ENCODE measurements at places on chromosomes 5 and 9. TPM values are rescaled to one million over a fixed set of nuclear protein-coding genes. Genes with fewer than 3 reads are reported as not detected.

The SYNPO gene
- polyA plus RNA-seq: 19.0 TPM

The FBXO10 gene
- polyA plus RNA-seq: 33.6 TPM

The SH3TC2 gene
- 2.5 TPM for polyA plus RNA-seq

The PAEP gene
- not detected for polyA plus RNA-seq

The ADRB2 gene
- polyA plus RNA-seq: 0.88 TPM

The CER1 gene
- polyA plus RNA-seq: 0.32 TPM

The TMEM203 gene
- 34.9 TPM for polyA plus RNA-seq

The CCL27 gene
- 0.78 TPM for polyA plus RNA-seq

The SPIN1 gene
- 65.6 TPM for polyA plus RNA-seq

The PCDHGA4 gene
- polyA plus RNA-seq: 1.2 TPM

The AFF4 gene
- polyA plus RNA-seq: 45.8 TPM

The TLE4 gene
- polyA plus RNA-seq: 23.4 TPM

The COQ4 gene
- 28.7 TPM for polyA plus RNA-seq

The CA9 gene
- 0.66 TPM for polyA plus RNA-seq

The SPATA31E1 gene
- not detected for polyA plus RNA-seq

The SLC1A3 gene
- 24.1 TPM for polyA plus RNA-seq

The ADAMTSL2 gene
- polyA plus RNA-seq: 3.2 TPM

The MBLAC2 gene
- polyA plus RNA-seq: 5.0 TPM

The PCDHGC5 gene
- polyA plus RNA-seq: 0.82 TPM

The DBH gene
- 0.63 TPM for polyA plus RNA-seq

The DMGDH gene
- 2.6 TPM for polyA plus RNA-seq

The PRSS3 gene
- not detected for polyA plus RNA-seq

The GABRA6 gene
- polyA plus RNA-seq: not detected

The PHF24 gene
- polyA plus RNA-seq: 0.13 TPM

The MARCOL gene
- not detected for polyA plus RNA-seq

The IARS1 gene
- 70.7 TPM for polyA plus RNA-seq

The DAB2IP gene
- polyA plus RNA-seq: 34.1 TPM

The TMED7 gene
- polyA plus RNA-seq: 70.3 TPM

The PCDHGA9 gene
- 4.8 TPM for polyA plus RNA-seq

The ARHGEF39 gene
- 5.7 TPM for polyA plus RNA-seq

The PCDHAC2 gene
- polyA plus RNA-seq: 1.5 TPM

The SMIM33 gene
- polyA plus RNA-seq: not detected
